ENCODE measurements at places on chromosomes 2 and 18. TPM values are rescaled to one million over a fixed set of nuclear protein-coding genes. Genes with fewer than 3 reads are reported as not detected.

TTLL4 gene
- 21.1 TPM for total RNA-seq

ELOA2 gene
- not detected for total RNA-seq

COL5A2 gene
- 0.18 TPM for total RNA-seq

SP9 gene
- not detected for total RNA-seq

SKA1 gene
- total RNA-seq = 0.27 TPM

ALPI gene
- not detected for total RNA-seq

SERPINB2 gene
- total RNA-seq = 0.45 TPM

RUFY4 gene
- 0.77 TPM for total RNA-seq

GRP gene
- not detected for total RNA-seq

MARCHF4 gene
- total RNA-seq = not detected

SNORC gene
- total RNA-seq = 1.0 TPM

ITPRIPL1 gene
- total RNA-seq = 6.6 TPM

IGFBP5 gene
- not detected for total RNA-seq

ANKRD29 gene
- total RNA-seq = 0.26 TPM

ADCYAP1 gene
- not detected for total RNA-seq

ZNF516 gene
- total RNA-seq = 29.6 TPM

PARD3B gene
- total RNA-seq = 3.0 TPM

DNER gene
- total RNA-seq = not detected

CRYGD gene
- total RNA-seq = not detected

SYT4 gene
- total RNA-seq = 0.47 TPM

SLC30A3 gene
- total RNA-seq = not detected

WNT10A gene
- total RNA-seq = 5.5 TPM

ERICH2 gene
- not detected for total RNA-seq

CAPN10 gene
- total RNA-seq = 82.9 TPM

ACKR3 gene
- total RNA-seq = 2.3 TPM

CCDC178 gene
- not detected for total RNA-seq

UPP2 gene
- not detected for total RNA-seq

INO80B gene
- total RNA-seq = 45.2 TPM

C18orf32 gene
- 32.1 TPM for total RNA-seq
